Chondrocyte (in vitro differentiated cells): ENCODE measurements at places on chromosomes 1 and 21.

- no peaks in the 10 kb centered on the region for H3K36me3 ChIP-seq
- no peak overlapping the region for H3K4me3 ChIP-seq
- H3K4me1 ChIP-seq = no peaks in the 10 kb centered on the region
- DNase-seq = no peak
Measured at GRCh38 chr1:190129366-190129765, 348.3 kb downstream of the BRINP3 start.

GRCh38 chr1:95889400-95889799, 655.4 kb downstream of the RWDD3 start:
- H3K4me1 ChIP-seq = no peaks in the 10 kb centered on the region
- DNase-seq = no peak
- H3K4me3 ChIP-seq = no peak overlapping the region
- H3K36me3 ChIP-seq = no peaks in the 10 kb centered on the region
- H3K27ac ChIP-seq = no peak overlapping the region
- H3K27me3 ChIP-seq = peaks cover 8% of the 10 kb centered on the region

- peaks cover 6% of the 10 kb centered on the region for H3K27me3 ChIP-seq
- peaks cover 3% of the 10 kb centered on the region for H3K4me1 ChIP-seq
- no peaks in the 10 kb centered on the region for H3K36me3 ChIP-seq
- no peak overlapping the region for H3K27ac ChIP-seq
- no peak overlapping the region for H3K4me3 ChIP-seq
Measured at GRCh38 chr1:53371121-53371666, 43.3 kb upstream of the LRP8 start.

DNA sequence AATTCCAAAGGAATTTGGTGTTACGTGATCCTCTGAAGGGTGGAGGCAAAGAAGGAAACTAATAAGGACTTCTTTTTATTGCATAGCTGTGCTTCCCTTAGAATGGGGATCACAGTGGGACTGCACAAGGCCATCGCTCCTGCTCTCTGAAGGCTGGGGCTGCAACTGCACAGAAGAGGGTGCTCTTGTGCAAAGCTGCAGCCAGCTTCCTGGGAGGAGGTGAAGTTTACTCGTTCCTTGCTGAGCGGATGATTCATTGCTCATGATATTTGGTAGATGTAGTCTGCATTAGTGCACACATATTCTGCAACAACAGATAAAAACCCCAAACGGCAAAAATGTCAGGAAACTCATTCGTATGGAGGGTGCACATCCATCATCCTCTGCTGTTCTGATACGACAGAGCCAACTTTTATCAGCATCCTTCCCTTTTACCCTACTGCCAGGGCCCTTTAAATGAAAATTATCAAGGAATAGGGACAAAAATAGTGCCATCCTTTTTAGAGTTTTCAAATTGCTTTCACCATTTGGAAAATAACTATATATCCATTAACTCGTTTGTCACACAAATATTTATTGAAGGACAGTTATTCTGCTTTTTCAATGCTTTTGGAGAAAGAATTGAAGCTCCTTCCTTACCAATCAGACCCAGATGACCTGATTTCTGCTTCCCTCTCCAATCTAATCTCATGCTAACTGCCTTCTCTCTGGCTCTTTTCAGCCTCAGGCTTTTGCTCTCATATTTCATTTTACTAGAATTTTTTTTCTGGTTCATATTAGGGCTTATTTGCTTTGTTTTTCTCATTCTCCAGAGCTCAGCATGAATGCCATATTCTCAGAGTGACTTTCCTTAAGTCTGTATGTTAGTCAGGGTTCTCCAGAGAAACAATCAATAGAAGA, 263.6 kb downstream of the DUSP10 start:
- H3K27ac ChIP-seq = no peak overlapping the region
- peaks cover 25% of the 10 kb centered on the region for H3K27me3 ChIP-seq
- DNase-seq = no peak
- peaks cover 4% of the 10 kb centered on the region for H3K4me1 ChIP-seq
- no peak overlapping the region for H3K4me3 ChIP-seq

DNA sequence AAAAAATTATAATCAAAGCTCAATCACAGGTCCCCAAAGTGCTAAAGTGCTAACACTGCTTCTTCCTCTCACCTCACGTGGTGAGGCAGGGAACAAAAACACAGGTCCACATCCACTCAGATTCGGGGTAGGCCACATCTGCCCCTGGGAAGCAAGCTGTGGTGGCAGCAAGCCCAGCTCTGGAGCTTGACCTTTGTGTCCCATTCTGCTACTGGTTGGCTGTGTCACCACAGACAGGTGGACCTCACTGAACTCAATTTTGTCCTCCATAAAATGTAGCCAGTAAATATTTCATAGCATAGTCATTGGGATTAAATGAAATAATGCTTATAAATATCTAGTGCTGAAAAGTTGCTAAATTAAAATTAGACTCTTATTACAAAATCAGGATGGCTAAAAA, 8.5 kb downstream of the AZIN2 start:
- no peak overlapping the region for H3K27ac ChIP-seq
- H3K27me3 ChIP-seq = no peaks in the 10 kb centered on the region
- H3K36me3 ChIP-seq = no peaks in the 10 kb centered on the region
- DNase-seq = no peak
- no peak overlapping the region for H3K4me3 ChIP-seq

GRCh38 chr1:201445310-201445709, 23.7 kb downstream of the PHLDA3 start:
- no peak overlapping the region for H3K27ac ChIP-seq
- peaks cover 28% of the 10 kb centered on the region for H3K4me1 ChIP-seq
- no peak overlapping the region for H3K4me3 ChIP-seq
- H3K36me3 ChIP-seq = no peaks in the 10 kb centered on the region
- H3K27me3 ChIP-seq = no peaks in the 10 kb centered on the region

GRCh38 chr1:101137144-101138126, 99.4 kb upstream of the S1PR1 start:
- DNase-seq = no peak
- H3K4me3 ChIP-seq = peak overlapping the region; percentile 10
- H3K27me3 ChIP-seq = peaks cover 6% of the 10 kb centered on the region
- H3K4me1 ChIP-seq = peaks cover 21% of the 10 kb centered on the region
- peak overlapping the region; percentile 42 for H3K27ac ChIP-seq

- no peak for DNase-seq
- H3K4me1 ChIP-seq = no peaks in the 10 kb centered on the region
- H3K4me3 ChIP-seq = no peak overlapping the region
Measured at GRCh38 chr1:163794551-163794950, 472.8 kb downstream of the NUF2 start.
